ENCODE measurements at places on chromosomes 7 and 10.

- DNase-seq: no peak
These were observed 4.7 kb downstream of the CACNB2 start for GRCh38 chr10:18144928-18145327.

DNA sequence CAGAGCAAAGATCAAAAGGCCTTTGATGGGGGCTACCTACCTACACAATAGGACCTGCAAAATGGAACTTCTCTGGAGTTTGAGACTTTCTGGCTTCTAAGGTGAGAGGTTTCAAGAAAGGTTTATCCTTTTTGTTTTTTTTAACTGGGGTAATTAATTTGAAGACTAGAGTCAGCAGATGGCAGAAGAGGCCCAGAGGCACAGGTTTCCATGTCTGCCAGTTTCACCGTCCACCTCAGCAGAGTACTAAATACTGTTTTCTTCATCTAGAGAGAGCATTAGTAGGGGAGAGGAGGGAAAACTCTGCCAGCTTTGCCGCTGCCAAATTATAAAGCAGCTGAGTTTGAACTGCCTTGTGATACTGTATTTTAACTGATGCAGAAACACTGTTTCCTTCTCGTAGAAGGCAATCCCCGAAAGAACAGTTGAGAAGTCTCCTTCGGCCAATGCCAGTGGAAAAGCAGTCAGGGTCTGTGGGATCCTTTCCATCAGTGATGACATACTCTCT, 138.7 kb downstream of the SLC25A13 start:
- no peak for DNase-seq

- DNase-seq: no peak
These were observed 274.4 kb downstream of the NEBL start for GRCh38 chr10:20622531-20623211.

- DNase-seq: no peak
These were observed 123.1 kb upstream of the EEPD1 start for GRCh38 chr7:36029853-36030515.

DNA sequence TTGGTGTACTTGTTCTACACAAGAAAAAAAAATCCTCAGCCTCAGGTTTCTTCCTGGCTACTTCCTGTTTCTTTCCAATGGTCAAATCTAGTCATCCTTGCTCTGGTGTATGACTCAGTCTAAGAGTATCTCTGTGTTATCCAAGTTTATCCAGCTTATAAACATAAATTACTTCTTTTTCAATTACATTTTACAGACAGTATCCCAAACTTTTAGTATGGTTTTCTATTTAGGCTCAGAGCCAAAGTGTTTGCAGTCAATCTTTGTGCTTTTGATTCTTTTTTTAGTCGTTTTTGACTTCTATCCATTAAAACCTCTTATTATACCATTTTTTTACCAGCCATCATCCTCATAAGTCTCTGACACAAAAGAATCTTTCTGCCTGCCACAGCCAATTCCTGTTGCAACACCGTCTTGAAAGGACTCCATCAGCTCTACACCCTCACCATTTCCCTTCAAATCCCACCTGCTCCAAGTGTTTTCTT, 294.6 kb downstream of the PTEN start:
- no peak for DNase-seq

- no peak for DNase-seq
These were observed 50.8 kb downstream of the PIK3CG start for GRCh38 chr7:106915873-106916272.

DNA sequence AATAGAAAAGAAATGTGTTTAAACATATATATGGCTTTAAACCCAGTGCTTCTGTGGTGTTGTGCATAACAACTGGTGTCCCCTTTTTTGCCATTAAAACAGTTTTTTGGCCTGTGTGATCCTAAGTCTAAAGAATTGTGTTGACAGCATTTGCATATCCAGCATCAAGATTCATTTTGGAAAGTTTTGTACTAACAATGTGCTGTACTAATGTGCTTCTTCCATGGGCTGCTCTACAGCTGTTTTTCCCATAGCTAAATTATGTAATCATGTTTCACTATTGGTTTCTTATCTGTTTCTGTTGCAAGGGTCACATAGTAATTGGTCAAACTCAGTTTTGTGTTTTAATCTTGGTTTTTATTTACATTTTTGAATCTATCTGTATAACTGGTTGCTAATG, 5.5 kb downstream of the CNNM2 start:
- DNase-seq: no peak

GRCh38 chr7:50531401-50531911, 33.7 kb downstream of the DDC start:
- no peak for DNase-seq

All from activated CD8-positive, alpha-beta memory T cell treated with anti-CD3 and anti-CD28 coated beads for 4 hours (primary cell).